Stomach (tissue), 19 donors: ENCODE measurements at places on chromosomes 12 and 14. TPM values are rescaled to one million over a fixed set of nuclear protein-coding genes. Genes with fewer than 3 reads are reported as not detected.

Gene NPFF
- not detected for total RNA-seq

Gene ACOT6
- total RNA-seq: not detected

Gene POTEG
- not detected for total RNA-seq

Gene CMA1
- total RNA-seq: not detected

Gene PCED1B
- not detected for total RNA-seq

Gene KRT3
- total RNA-seq: not detected

Gene FBRSL1
- 54.8 TPM for total RNA-seq

Gene MGST1
- 54.7 TPM for total RNA-seq

Gene PLCZ1
- 0.73 TPM for total RNA-seq

Gene PIP4P1
- 2.0 TPM for total RNA-seq

Gene EPYC
- not detected for total RNA-seq

Gene MANSC4
- total RNA-seq: not detected

Gene KRT4
- total RNA-seq: not detected

Gene RPGRIP1
- not detected for total RNA-seq

Gene MAP3K9
- total RNA-seq: 11.0 TPM

Gene ACIN1
- total RNA-seq: 114 TPM

Gene TMEM229B
- total RNA-seq: not detected

Gene TBPL2
- not detected for total RNA-seq

Gene GPR137C
- not detected for total RNA-seq

Gene GPR135
- 3.8 TPM for total RNA-seq

Gene SLC5A8
- total RNA-seq: not detected

Gene IFNG-AS1
- not detected for total RNA-seq

Gene SDR9C7
- total RNA-seq: not detected

Gene EID3
- total RNA-seq: 24.3 TPM

Gene ARHGDIB
- total RNA-seq: 71.2 TPM

Gene PRH2
- not detected for total RNA-seq

Gene C3AR1
- 0.89 TPM for total RNA-seq

Gene GNB3
- 11.1 TPM for total RNA-seq

Gene SERPINA9
- total RNA-seq: not detected

Gene KRT72
- not detected for total RNA-seq

Gene RDH12
- total RNA-seq: 15.4 TPM

Gene MYF6
- not detected for total RNA-seq

Gene KCNJ8
- not detected for total RNA-seq

Gene PAH
- total RNA-seq: 1.1 TPM

Gene KITLG
- 4.6 TPM for total RNA-seq

Gene SERPINA12
- not detected for total RNA-seq

Gene KCNC2
- not detected for total RNA-seq
